RWPE2 (cell line): ENCODE measurements at places on chromosomes 1 and 21.

DNA sequence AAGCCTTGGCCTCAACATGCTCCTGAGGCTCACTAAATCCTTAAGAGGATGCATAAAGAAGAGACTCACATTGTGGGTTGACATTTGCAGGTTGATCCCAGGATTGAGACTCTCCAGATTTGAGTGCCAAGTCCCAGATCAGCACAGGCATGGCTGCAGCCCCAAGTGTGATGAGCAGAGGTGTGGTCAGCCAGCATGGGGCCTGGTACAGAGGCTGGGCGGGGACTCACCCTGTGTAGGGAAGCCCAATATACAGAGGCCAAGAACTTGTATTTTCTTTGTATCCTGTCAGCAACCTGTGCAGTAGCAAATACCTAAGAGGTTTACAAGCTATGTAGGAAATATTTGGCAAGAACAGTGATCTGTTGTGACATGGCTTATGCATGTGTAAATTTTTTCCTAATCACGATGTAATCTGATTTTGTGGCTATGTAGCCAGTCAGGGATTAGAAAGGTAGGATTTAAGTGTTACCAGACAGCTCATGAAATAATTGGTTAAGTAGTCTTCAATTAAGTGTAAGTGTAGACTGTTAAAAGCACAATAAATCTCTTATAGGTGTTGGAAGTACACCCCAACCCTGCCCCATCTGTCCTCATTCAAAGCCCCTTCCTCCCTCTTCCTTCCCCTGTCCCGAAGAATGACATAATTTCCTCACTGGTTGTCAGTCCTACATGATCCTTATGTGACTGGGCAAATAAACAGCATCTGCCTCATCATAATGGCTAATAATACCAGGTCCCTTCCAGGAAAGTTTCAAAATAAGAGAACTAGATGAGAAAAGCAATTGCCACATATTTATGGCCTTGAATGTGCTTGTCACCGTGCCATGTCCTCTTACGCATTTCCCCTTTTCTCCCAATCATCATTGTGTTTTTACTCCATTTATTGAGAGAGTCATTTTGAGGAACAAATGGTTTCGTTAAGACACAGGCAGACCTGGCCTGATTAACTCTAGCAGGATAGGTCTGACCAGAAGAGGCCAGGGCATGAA, 120.9 kb downstream of the HLX start:
- DNase-seq, result no peak

DNA sequence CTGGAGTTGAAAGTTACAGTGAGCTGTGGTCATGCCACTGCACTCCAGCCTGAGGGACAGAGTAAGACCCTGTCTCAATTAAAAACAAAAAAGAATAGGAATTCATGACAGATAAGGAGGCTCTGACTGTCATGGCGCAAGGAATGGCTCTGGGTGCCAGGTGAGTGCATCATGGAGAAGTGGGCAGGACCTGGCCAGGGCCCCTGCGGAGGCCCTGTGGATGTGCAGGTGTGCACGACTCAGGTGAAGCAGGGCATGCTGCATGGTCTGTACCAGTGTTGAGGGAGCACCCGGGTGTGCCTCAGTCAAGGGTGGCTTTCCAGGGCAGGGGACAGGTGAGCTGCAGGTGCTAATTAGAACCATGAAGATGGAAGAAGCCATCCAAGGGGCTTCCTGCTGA, 14.0 kb downstream of the SLC1A7 start:
- DNase-seq, result no peak

DNA sequence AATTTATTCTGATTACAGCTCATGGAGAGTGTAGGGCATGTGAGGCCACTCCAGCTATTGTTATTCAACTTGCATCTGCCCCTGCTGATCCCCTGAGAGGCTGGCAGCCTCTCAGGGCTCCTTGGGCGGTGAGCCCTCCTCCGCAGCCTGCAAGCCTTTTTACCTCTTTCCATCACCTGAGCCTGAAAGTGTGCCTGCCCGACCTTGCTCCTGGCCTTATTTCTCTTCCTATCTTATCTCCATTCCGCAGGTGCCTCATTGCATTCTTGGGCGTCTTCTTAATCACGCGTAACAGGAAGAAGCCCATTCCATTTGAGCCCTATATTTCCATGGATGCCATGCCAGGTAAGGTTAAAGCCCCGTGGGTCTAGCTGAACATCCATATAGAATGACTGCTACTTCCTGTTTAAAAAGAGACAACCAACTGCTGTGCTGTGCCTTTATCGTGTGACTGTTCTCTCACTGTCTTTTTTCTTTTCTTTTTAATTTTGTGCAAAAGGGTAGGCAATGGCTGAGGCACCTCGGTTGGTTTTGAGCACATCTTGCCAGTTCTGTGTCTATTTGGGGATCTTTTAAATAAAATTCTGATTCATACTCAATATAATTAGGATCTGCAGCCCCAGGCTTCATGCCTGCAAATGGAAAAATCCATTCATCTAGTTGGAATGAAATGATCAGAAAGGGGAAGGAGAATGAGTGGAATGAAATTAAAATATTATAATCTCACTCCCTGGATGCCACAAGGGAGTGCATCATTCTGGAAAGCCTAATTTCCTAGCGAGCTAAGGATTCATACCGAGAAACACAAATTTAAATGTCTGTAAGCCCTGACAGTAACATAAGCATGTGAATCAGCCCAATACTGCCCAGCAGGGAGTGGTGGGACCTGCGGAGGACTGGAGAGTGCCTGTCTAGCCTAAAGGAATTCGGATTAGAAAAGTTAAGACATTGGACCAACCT, 38.6 kb upstream of the RCAN3 start:
- DNase-seq, result no peak

GRCh38 chr1:116852910-116853309, 56.8 kb upstream of the PTGFRN start:
- no peak for DNase-seq

GRCh38 chr1:211538287-211538686, 40.7 kb downstream of the SLC30A1 start:
- DNase-seq, result no peak

GRCh38 chr1:184052194-184052559, 647 bp downstream of the TSEN15 start:
- no peak for DNase-seq

DNA sequence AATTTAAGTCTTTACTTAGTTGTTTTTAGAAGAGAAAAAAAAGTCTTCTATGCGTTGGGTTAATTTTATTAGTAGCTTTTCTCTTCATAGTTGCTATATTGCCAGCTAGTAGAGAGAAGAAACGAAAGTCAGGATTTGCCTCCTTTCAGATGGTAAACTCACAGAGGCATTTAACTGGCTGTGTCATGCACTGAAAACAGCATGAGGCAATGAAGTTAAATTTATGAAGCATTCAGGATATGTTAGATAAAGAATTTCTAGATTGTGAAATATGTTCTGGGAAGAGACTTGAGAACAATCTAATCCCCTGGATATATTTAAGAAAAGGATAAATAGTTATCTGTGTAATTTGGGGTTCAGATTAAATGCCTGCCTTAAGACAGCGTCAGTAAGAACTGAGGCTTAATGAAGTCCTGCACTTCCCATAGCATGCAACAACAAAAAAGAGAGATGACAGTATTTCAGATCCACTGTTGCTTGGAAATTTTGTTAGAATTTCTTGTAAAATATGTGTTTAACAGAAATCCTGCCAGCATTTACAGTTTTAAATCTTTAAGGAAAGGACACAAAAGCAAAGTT, 1.7 kb downstream of the ANGPTL1 start:
- DNase-seq, result no peak

GRCh38 chr1:66175581-66175980, 358.4 kb upstream of the SGIP1 start:
- DNase-seq, result no peak

DNA sequence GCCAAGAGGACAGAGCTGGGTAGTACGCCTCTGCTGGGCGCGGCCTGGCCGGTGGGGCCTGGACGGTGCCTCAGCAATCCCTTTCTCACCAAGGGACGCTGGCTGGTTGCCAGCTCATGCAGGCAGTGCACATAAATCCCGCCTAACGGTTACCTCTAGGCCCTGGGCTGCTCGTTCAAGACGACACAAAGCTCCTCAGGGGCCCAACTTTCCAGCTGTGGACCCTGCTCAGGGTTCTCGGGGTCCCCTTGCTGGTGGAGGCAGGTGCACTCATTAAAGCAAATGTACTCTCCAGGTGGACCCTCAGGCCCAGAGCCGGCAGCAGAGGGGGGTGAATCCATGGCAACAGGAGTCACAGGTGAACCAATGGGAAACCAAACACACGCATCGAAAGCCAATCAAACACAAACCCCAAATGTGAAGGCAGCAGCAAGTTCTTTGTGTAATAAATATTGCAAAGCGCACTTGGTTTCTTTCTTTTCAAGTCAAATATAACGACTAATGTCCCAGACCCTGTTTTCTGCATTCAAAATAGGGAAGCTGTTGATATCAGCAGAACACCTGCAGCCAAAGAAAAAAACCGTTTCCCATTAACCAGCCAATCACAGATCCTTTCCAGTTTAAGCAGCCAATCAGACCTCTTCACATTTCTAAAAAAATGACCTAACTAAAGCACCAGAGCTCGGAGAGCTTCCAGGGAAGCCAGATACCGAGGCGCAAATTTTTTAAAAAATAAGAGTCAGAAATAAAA, 26.1 kb upstream of the CLSTN1 start:
- no peak for DNase-seq

GRCh38 chr21:41664881-41665765, 101.7 kb downstream of the RIPK4 start:
- peak; percentile 66 for DNase-seq

DNA sequence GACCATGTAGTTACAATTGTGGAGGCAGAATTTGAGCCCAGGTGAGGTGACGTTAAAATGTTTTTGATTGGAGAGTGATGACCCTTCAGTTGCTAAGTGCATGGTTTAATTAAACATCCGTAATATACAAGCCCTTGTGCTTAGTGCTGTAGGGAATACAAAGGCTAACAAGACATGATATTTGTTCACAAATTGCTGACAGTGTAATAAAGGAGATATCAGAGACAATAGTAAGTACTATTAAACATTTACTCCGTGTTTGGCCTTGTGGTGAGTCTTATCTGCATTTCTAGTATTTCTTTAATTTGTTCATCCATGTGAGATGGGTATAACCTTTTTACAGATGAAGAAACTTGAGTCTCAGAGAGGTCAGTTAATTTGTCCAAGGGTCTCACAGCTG, 37.9 kb downstream of the RLF start:
- DNase-seq, result no peak

- no peak for DNase-seq
These were observed 37.9 kb upstream of the ZBTB40 start for GRCh38 chr1:22413799-22414198.

GRCh38 chr1:70855203-70855602, 192.4 kb downstream of the PTGER3 start:
- no peak for DNase-seq

DNA sequence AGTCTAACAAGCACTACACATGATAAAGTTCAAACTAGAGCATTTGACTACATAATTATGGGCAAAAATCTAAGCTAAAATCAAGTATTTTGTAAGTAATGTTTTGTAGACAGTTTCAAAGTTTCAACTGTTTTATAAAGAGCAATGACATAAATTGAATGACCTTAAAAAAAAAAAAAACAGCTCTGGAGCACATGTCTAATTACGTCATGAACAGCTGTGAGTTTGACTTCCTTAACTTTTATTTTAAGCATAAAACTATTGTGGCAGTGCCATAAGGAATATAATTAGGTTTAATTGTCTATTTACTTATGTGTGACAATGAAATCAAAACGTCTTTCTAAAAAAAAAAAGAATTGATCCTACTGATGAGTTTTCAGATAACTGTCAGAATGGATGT, 272.5 kb upstream of the LRRC7 start:
- DNase-seq, result no peak

- no peak for DNase-seq
These were observed 66.2 kb downstream of the SCCPDH start for GRCh38 chr1:246790364-246790763.

DNA sequence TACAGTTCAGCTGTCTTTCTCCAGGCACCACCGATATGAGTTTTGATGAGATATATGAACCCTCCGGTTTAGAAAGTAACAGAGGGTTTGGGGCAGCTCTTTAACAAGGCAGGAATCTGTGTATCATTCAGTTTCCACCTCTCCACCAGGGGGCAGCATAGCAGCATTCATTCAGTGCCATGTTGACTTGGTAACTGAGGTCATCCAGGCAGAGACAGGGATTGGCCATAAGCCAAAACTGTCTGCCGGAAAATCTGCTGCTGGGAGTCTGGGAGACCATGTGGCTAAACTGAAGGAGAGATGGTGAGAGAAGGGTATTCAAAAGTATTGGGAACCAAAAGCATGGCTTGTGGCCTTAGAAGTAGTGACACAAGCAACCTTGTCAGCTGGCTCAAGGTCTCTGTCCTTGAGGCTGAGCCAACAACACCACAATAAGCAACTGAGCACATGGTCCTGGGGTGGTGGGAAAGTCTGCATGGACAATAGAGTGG, 98.5 kb downstream of the LMX1A start:
- no peak for DNase-seq

DNA sequence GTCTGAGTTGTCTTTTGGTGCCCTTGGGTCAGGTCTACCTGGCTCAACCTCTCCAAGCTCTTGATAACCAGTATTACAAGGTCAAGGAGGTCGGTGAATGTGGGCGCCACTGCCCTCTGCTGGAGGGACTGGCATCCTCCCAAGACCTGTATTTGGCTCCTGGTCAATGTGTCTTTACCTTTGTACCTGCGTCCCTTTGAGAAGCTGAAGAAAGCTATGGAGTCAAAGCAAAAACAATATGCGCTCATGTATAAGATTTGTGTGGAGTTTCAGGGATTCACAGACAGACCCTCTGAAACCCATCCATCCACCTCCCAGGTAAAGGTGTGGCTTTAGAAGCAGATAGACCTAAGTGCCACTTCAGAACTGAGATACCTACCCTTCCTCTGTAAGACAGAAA, 61.8 kb upstream of the NBL1 start:
- DNase-seq, result no peak

DNA sequence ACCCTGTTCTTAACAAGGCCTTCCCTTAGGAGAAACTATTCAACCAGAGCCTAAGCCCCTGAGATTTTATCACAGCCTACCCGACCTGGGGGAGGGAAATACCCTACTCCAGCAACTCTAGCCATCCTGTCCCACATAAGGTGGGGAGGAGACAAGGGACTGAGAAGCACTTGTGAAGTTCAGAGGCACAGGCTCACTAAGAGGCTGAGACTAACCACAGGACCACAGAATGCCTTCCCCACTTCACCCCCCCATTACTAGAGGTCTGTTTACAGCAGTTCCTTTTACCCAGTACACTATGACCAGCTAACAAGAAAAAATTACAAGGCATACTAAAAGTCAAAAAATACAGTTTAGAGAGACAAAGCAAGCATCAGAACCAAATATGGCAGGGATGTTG, 86.8 kb downstream of the TEX35 start:
- DNase-seq, result no peak

DNA sequence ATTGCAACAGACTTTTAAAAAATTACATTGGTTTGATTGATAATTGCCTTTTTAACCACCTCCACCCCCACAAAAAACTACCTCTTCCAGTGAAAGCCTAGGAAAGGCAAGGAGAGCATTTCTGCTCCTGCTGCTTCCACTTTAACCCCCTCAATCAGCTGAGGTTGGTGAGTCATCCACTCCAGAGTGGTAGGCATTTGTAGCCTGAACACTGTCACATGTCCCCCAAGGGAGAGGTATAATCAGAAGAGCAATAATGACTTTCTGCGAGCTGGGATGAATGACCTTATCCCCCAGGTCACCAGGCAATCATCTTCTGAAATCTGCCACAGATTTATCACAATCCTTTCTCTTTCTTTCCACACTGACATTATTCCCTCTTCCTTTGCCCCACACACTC, 126.6 kb upstream of the CAMK1G start:
- DNase-seq, result no peak
